Activated T-helper 17 cell treated with anti-CD3 and anti-CD28 coated beads, Interleukin-2, amount 50 U/mL, for 72 hours (primary cell): ENCODE measurements at places on chromosomes 12 and 14.

DNA sequence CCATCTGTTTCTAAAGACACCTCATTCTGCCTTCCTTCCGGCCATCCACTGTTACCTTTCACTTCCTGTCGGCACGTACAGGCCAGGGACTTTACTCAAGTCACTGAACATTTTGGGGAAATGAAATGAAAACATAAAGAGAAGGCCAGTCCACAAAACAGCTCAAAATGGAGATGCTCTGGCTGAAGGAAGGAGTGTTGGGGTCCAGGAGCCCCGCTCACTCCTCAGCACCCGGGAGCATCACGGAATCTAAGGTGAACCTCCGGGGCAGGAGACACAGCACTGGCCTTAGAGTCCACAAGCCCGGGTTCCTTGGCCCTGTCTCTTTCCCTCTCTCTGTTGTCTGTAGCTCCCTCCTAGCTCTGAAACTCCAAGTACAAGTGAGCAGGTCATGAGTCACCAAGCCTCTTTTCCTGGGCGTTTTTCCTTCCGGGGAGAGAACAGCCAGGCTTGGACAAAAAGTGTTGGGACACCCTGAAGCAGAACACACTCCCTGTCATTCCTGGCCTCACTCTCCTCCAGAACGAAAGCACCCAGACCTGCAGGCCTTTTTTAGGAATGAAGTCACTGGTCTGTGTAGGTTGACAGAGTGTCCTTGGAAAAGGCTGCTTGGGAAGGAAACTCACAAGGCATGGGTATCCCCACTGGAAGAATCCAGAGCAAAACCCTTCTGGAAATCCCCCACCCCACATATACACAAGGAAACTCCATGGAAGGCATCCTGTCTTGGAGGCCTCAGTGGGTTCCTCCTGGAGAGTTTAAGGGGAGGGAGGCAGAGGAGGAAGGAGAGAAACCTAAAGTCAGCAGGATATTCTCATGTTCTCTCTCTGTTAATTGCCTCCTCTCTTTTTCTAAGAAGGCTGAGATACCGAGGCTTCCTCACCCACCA lies 245.3 kb downstream of the ZFP36L1 start:
- no peak for ATAC-seq

DNA sequence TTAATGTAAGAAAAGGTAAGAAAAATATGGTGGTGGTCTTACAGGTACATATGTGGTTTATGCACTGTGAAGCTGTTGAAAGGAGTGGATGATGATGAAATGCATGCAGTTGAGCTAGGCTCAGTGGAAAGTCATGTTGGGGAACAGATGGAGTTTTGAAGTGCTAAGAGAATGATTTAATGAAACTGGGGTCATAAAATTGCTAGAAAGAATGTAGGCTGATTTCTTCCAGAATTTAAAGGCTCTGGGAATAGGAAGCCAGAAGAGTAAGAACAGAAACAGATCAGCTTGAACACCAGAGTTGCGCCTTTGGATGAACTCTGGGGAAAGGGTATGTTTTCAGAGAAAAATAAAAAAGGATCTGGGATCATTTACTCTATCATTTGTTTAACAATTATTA lies 146.5 kb downstream of the MON2 start:
- ATAC-seq: no peak

GRCh38 chr12:108833757-108834472 lies 23.5 kb downstream of the SSH1 start:
- ATAC-seq: no peak

DNA sequence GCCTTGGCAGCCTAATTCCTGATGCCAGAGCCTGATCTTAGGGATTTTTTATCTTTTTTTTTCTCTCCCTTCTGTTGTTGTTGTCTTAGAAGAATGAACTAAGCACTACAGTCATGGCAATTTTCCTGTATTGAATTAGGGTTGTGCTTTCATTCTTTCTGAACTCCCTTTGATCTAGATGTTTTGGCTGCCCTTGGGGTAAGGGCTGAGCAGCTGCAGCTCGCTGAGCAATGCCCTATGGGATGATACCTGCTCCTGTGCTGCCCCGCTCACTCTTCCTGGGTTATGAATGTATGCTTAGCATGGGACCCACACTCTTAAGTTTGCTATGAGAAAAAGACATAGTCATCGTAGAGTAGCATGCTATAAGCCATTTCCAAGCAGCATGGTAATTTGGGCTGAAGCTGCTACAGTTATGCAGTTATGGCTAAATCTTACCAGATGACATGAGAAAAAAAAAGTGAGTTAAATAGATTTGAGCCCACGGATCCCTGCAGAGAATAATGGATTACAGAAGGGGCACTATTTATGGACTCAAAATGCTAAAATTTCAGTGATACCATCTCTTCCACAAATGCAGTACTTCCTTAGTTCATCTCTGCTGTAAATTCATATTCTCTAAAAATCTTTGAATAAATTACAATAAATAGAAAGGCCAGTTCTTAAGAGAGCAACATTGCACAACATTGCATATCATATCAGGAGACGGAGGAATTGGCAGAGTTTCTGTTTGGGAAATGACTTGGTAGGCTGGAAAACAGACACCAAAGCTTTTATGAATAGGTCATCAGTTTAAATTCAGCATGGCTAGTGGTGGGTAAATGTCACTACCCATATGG lies 79.2 kb upstream of the PTHLH start:
- no peak for ATAC-seq

DNA sequence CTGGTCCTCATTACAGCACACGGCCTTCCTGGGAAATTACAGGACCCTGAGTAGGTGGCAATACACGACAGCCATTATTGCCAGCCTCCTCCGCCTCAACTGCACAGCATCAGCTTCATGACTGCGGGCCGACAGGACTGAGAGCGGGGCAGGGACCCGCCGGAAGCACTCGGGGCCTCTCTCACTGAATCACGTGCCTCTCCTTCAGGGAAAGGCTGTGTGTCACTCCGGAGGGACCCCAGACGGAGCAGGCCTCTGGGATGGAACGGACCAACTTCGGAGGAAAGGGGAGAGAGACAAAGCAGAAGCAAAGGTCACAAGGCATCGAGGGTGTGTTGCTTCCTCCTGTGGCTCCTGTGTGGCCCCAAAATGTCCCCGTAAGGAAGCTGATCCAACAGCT lies 90.0 kb downstream of the RNF34 start:
- no peak for ATAC-seq

DNA sequence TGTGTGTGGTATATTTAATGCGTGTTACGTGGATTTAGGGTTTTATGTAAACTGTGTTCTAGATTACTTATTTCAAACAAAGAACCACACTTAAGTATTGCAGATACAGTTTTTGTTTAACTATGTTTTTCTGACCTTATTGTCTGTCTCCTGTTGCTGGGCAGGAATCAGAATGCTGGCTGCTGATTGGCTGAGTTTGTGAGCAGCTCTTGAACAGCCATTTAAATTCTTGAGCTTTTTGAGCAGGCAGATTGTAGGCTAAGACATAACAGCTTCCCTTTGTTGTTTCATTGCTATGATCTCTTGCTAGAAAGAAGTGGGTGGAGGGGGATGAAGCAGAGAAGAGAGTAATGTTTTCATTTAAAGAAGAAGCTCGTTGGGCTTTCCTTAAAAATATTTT lies 52.2 kb downstream of the ATF7IP start:
- peak; percentile 84 for ATAC-seq

DNA sequence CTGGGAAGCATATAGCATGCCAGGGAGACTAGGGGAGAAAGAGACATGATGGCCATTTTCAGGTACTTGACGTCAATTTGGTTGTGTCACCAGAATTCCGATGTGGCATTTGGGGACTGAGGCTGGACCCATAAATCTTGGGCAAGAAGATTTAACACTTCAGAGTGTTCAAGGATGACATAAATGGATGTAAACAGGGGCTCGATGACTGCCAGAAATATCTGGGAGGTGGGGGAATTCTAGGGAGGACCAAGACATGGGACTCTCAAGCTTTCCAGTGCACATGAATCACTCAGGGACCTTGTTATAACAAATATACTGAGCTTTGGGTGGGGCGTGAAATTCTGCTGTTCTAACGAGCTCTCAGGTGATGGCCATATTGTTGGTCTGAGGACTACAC lies 17.8 kb downstream of the HAL start:
- ATAC-seq: no peak

DNA sequence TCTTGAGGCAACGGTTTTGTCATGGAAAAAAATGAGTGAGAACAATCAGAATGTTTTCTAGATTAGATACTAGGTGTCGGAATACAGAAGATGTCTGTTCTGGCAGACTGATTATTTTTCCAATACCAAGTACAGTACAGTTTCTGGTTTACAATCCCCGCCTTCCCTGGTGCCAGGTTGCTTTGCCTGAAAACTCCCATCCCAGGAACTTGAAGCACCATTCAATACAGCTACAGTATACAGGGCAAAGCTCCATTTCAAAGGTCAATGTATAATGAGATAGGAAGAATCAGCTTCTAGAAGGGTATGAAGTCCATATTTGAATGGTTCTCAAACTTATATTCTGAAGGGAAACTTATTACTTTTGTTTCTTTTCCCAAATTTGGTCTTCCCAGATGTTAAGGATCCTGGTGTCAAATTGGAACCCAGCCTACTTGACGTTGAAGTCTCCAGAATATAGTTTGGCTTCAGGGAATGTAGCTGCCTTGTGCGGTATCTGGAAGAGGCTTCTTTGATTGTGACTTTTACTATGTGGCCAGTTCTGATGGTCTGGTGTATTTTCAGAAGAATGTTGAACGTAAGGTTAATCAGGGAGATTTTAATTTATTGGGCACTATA lies 238.0 kb upstream of the ATP2B1 start:
- ATAC-seq: no peak

DNA sequence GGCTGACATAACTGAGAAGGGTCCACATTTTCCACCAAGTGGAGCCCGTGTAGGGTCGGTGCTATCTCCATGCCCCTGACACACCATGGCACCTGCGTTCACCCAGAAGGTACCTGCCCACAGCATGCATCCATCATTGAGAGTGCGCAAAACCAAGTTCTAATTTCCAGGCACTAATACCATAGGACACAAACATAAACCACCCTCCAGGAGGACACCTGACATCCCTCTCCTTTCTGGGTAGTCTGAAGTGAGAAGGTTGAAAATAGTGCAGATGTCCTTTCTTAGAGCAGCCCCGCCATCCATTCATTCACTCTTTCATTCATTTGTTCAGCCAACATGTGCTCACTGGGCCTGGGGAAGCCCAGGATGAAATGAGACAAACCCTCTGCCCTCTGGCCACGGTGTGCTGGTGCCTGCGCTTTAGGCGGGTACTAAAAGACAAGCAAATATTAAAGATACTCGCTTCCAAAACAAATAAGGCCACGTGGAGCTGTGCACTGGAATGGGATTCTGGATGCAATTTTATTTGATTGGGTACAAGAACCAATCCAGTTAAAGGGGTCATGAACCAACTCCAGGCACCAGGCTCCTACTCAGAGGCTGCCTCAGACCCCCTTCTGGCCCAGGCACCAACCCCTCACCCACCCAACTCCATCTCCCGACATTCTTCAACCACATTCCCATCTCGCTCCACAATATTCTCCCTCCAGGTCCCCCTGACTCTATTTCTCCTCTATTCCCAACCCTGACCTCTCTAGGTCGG lies 1.2 kb downstream of the TTC7B start:
- ATAC-seq: no peak

GRCh38 chr14:103522649-103523574 lies at the start of gene CKB:
Gene CKB, minus strand, starts transcription at chr14:103522830. Its CDS starts 337 bp downstream, at chr14:103522493.
- no peak for ATAC-seq

DNA sequence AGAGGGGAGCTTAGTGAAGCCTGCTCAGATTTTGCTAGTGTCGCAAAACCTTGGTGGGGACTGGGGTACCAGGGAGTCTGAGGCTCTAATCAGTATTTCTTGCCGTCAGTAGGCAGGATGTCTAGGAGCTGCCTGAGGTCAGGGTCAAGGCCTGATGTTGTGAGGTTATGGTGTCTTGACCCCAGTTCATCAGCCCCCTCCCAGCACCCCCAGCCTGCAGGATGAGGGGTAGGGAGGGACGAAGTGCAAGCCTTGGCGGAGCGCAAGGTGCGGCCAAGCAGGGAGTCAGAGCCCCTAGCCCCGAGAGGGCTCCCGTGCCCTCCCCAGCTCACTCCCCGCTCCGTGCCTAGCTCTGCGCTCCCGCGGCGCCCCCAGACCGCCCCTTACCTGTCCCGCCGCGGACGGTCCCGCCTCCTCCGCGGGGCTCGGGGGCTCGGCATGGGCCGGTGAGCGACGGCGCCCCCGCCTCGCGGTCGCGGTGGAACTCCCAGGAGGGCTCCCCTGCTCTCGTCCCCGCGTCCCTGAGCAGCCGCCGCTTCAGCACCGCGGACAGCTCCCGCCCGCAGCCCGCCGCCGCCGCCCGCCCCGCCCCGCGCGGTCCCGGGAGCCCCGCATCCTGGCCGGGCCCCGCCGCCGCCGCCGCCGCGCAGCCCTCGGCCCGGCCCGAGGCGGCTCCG lies 347 bp downstream of the SYNDIG1L start:
- ATAC-seq: peak; percentile 52
